SK-N-DZ (cell line): ENCODE measurements at places on chromosomes 1 and 21.
A peak's percentile ranks its signal among the peaks of the same experiment; 100 is the strongest.

- peak; percentile 41 for DNase-seq
Measured at GRCh38 chr21:42833439-42833815, 45.9 kb downstream of the WDR4 start.

DNA sequence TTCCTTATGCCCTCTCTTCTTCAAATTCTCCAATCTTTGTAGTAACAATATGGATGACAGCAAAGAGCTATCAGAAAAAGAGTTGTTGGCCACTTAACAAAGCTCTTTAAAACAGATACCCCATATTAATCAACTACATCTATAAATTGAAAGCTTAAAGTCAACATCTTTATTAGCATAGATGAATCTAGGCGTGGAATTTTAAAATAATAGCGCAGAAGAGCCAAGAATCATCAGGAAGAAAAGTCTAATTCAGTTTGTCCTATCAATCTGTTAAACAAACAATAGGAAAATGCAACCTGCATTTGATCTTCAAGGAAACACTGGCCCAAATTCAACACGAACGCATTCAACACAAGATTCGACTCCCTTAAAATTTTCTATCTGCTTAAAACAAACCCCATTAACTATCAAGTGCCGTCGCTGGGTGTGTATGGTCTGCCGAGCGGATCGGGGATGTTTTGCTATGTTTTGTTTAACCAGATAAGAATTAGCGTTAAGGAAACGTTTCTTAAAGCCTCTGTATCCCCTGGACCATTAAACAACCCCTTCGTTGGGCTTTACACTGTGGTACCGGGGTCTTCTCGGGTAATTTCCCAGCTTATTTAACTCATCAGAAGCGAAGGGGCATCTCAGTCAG, 1.0 kb downstream of the LYST start:
- DNase-seq, result no peak

GRCh38 chr1:110134050-110134595, 16.2 kb upstream of the SLC6A17 start:
- DNase-seq, result no peak

- no peak for DNase-seq
Measured at GRCh38 chr1:228059634-228060457, 22.7 kb upstream of the ARF1 start.

DNA sequence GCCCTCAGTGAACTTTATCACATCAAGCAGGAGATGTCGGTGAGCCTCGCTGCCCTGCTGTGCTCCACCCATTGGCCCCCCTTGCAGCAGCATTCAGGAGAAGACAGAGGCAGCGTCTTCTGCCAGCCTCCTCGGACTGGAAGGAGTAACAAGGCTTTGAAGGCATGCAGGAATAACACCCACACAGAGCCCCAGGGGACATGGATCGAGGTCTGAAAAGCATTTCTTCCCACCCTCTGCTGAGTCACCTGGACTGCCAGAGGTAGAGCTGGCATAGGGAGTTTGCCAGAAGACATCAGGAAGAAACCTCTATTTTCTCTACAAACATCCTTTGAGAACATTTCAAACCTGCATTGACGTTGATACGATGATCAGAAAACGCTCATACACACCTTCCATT, 42.9 kb downstream of the COL18A1 start:
- DNase-seq, result no peak

DNA sequence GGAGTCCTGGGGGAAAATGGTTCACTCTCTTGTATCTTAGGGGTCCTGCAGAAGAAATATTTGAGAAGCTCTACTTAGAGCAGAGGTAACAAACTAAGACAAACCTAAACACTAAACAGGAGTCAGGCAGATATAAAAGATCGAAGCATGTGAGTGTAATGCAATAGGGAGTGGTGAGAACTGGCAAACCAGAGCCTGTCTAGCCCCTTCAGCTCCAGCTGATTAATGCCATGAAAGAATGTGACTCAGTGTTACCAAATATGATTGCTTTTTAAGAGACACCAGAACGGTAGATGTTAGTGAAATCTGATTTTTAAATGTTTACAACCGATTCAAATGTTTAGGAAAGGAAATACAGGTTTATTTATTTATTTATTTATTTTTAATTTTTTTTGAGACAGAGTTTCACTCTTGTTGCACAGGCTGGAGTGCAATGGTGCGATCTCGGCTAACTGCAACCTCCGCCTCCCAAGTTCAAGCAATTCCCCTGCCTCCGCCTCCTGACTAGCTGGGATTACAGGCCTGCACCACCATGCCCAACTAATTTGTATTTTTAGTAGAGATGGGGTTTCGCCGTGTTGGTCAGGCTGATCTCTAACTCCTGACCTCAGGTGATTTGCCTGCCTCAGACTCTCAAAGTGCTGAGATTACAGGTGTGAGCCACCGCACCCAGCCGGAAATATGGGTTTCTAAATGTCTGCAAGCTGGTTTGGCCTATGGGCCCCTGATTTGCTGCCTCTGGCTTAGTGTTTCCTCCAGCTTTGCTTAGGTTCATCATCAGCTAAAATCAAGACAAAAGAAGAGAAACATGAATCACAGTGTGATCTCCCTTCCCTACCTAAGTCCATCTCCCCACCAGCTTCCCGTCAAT, 12.2 kb downstream of the TXNIP start:
- no peak for DNase-seq

DNA sequence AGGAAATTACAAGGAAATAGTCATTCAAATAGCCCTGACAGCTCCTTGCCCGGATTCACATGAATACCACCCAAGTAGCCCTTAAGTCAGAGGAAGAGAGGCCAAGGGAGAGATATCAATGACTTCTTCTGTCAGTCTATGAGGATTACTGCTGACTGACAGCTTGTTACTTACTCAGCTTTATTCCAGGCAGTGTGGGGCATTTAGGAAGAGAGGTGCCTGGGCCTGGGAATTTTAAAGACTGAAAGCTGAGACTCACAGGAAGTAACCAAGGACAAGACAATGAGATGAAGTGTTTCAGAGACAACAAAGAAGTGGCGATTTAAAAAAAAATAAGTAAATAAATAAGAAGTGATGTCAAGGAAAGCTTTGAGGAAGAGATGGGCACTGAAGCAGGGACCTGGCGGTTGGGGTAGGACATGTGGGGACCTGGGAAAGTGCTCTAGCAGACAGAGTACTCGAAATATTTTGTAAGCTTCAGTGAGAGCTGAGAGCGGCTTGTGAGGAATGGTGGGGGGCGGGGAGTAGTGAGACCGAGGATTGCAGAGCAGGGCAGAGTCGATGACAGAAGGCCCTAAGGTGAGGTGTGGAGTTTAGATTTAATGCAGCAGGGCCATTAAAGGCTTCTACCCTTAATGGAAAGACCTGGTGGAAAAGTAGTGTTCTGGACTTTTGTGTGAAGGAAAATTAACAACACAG, 58.9 kb downstream of the ST3GAL3 start:
- DNase-seq, result no peak

DNA sequence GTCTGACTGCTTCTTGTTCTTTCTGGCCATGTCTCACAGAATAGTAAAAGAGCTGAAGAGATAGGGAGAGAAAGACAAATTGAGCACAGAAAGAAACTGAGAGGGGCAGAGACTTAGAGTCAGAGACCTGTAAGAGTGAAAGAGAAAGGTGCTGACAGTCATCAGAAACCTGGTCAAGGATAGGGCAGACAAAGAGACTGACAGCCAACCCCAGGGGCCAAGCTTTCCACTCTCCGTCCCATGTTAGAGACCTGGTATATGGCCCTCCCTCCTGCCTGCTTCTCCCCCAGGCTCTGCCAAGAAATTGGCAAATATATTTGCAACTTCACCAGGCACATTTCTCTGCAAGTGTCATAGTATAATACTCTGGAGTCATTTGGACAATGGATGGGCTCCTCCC, 64.6 kb downstream of the RHBG start:
- DNase-seq, result no peak

GRCh38 chr1:244154872-244155531, 103.9 kb downstream of the ZBTB18 start:
- peak; percentile 4 for DNase-seq

DNA sequence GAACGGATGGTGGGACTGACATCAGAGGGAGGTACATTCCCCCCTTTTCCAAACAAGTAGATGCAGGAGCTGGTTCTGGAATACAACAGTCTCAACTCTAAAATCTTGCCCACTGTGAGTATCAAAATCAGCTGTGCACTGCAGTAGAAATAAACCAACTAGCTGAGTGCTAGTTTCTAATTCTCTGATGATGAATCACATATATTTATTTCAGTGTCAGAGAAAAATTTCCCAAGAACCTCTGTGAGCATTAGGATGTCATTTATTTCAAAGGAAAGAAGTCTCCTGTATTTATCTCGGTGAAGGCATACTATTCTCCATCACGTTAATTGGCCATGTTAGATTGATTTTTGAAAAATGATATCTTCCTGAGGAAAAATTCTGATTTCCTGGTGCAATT, 67.1 kb downstream of the LHX9 start:
- DNase-seq, result no peak

DNA sequence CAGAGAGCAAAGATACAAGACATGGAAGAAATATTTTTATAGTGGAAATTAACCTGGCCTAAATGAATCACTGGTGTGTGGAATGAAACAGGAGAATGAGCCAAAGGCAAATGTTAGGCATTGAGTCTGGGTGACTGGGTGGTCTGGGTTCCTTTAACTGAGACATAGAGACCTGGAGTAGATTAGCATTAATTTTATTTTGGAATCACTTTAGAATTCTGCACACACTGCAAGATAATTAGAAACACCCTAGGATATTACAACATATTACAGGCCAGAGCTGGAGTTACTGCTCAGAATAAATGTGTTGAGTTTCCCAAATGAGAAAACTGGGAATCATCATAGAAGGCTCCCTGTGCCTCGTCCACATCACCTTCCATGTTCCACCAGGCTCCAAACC, 85.5 kb downstream of the PLPPR5 start:
- no peak for DNase-seq

DNA sequence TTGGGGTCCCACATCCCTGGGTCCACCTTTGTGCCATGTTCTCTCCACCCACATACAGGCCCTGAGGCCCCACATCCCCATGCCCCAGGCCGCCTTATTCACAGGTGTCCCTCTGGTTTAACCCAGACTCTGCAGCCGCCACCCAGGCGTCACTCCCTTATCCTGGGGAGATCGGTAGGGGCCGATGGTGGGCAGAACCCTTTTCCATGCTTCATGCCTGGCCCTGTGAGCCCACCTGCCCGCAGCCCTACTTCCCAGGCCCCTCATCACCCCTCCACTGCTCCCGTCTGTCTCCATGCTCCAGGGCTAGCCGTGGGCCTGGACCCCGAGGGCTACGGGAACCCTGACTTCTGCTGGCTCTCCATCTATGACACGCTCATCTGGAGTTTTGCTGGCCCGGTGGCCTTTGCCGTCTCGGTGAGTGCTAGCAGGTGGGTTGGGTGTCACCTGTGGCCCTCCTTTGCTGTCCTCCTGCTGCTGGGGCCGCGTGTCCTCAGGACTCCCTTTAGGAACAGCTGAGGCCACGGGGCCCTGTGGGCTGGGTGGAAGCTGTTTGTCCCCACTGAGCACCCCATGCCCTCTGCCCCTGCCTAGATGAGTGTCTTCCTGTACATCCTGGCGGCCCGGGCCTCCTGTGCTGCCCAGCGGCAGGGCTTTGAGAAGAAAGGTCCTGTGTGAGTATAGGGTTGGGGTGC, 12.2 kb downstream of the PSRC1 start:
- DNase-seq, result no peak

DNA sequence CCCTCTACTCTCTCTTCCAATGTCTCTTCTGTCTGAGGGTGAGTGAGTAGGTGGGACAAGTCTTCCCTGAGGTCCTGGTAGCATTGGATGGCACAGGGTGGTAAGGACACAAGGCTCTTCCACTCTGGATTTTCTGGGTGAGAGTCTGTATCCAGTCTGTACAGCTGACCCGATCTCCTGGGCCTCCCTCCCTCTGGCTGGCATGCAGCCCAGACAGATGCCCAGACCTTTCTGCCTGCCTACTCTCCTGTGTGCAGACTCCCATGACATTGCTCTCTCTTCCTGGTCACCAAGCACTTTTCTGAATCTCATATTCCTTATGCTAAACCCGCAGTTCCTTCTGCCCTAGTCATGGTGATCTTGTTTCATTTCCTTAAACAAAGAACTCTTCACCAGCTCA, 100.3 kb downstream of the GRIK3 start:
- no peak for DNase-seq

DNA sequence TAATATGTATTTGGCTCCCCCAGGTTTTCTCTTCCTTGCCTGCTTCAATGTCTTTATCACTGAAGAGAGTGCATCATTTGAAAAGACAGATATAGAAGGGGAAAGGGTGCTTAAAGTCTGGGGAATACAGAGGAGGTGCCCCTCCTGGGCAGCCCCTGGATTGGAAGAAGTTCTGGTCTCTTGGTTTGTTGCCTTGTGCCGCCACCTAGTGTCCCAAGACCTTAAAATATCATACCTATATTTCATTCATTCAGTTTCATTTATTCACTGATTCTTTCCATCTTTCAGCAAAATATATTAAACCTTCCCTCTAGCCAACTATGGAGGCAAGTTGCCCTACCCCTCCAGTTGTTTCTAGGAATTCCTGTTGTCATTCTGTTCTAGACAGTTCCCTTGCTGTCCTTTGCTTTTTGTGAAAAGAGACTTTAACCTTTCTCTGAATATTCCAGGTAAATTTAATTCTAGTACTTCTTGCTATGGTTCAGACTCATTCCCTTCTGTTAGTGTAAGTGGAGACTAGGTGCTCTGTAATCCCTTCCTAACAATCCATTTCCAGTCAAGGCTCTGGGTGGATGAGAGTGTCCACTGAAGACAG, 56.1 kb downstream of the MEF2D start:
- peak; percentile 74 for DNase-seq

DNA sequence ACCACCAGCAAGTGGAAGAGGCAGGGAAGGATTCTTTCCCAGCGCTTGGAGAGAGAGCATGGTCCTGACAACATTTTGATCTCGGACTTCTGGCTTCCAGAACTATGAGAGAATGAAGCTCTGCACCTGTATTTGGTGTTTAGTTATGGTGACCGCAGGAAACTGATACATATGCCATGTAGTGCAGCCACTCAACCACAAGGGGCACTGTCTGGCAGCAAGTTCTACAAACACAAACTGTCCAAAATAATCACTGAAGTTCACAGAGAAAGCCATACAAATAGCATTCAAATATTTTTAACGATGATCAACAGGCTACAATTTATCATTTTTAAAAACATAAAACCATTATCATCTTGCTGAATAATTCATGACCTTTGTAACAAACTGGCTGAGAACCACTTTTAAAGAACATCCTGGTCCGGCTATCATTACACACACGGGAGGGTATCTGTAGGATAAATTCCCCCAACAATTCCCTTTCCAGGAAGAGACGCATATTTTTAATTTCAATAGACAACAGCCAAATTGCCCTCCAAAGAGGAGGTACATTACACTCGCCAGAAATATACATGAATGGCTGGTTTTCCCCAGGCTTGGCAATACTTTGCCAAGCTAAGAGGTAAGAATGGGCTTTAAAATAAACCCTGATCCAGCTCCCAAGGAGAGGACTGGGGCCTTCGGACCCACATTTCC, 9.2 kb upstream of the CBR3 start:
- DNase-seq, result peak; percentile 46

- peak; percentile 48 for DNase-seq
Measured at GRCh38 chr1:205396967-205397616, 24.8 kb downstream of the LEMD1 start.

DNA sequence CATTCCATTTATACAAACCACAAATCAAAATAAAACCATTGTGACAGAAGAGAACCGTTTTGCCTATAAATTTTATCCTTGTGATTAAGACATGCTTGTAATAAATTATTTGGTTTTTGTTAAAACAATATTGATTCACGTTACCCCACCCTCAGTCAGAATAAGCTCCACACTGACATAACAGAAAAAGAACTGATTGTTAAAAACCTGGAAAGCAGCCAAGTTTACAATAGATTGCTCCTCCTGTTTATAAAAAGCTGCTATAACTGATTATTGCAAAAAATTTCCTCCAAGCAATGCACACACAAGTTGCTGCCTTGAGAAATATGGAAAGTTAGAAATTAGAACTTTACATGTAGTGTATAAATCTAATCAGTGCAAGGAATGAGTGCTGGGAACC, 263.5 kb downstream of the SETD4 start:
- DNase-seq, result no peak
